ENCODE measurements at places on chromosomes 3 and 15. TPM values are rescaled to one million over a fixed set of nuclear protein-coding genes. Genes with fewer than 3 reads are reported as not detected.

Gene SRPRB
- 79.0 TPM for total RNA-seq

Gene AMOTL2
- total RNA-seq: 197 TPM

Gene WNT5A
- 4.1 TPM for total RNA-seq

Gene LRRN1
- total RNA-seq: 37.0 TPM

Gene DLL4
- under 0.01 TPM for total RNA-seq

Measured in mammary epithelial cell (primary cell).